PC-3 (cell line): ENCODE measurements at places on chromosomes 4 and X. TPM values are rescaled to one million over a fixed set of nuclear protein-coding genes. Genes with fewer than 3 reads are reported as not detected.
A peak's percentile ranks its signal among the peaks of the same experiment; 100 is the strongest.

Gene OTC
- not detected in 2 replicates for total RNA-seq

Gene TCP11X2
- total RNA-seq = not detected in 2 replicates

DNA sequence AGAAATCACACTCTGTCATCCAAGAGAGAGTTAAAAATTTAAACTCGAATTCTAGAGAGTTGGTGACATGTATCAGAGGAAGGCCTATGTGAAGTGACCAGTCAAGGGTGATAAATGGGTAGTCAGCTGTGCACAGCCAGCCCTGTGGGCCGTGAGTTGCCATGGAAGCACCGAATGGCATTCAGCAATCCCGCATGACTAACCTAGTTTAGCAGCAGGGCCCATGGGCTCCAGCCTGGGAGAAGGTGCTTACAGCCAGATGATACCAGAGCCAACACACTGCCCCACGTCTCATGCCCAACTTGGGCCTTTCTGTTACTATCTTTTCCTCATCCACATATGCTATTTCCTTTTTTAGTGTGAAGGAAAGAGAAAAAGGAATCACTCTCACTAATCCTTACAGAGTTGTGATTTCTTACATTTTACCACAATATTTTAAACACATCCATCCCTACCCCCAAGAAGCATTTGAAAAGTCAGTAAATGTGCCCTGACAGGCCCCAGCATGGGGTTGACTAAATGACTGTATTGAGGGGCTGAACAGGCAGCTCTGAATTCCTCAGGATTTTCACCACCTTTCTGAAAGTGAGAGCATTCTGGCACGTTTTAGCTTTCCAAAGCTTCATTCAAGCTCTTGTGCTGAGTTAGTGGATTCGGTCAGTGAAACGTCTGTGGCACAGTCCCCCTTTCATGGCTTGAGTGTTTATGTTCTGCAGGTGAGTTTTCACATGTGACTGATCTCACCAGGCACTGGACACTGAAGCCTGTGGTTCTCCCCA, 104.2 kb downstream of the AFF1 start:
- DNase-seq = peak; percentile 17

- peak; percentile 72 for DNase-seq
Observed at GRCh38 chrX:41384051-41384705, 50.2 kb downstream of the DDX3X start.

- peak; percentile 59 for DNase-seq
Observed at GRCh38 chr4:55396308-55397125, 760 bp downstream of the TMEM165 start.

DNA sequence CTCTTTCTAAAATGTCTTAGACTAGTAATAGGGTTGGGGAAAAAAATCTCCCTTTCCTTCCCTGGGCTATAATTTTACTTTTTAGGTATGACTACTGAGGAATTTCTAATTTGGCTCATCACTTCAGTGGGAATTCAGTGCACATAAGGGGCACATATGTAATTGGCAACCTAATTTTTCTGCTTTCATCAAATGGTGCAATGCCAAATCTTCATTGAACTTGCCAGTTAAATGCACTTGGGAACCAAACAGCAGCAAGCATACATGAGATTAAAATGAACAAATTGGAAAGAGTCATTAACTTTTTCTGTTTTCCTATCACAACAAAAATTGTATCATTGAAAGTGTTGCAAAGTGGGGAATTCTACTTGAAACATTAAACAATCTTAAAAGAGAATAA, 2.9 kb upstream of the CCSER1 start:
- no peak for DNase-seq
